ENCODE measurements at places on chromosomes 3 and 15.

GRCh38 chr15:50970524-50970923, 62.0 kb downstream of the AP4E1 start:
- DNase-seq, result no peak

DNA sequence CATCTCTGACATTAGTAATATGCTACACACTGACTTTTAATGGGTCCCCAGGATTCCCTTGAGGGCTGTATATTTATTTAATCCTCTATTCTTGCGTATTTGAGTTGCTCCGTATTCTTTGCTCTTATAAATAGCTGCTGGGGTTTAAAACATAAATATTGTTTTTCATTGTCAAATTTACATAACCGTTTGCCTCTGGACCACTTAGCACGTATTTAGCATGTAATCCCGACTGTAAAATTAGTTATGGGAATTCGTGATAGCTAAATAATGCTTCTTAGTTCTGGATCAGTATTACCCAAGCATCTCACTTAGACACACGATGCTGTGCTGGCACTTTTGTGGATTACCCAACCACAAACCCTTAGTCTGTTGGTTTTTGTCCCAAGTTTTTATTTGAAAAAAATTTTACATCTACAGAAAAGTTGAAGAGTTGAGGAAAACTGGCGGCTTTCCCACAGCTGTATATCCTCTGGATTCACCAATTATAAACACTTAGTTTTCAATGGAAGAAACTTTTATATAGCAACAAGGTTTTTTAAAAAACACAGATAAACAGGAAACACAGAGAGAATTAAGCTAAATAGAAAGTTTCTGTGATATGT, 296.8 kb upstream of the TPM1 start:
- no peak for DNase-seq

- DNase-seq, result no peak
Measured at GRCh38 chr3:169529013-169529412, 134.5 kb downstream of the MECOM start.

- DNase-seq, result peak; percentile 80
Measured at GRCh38 chr3:56683122-56683817, at the start of gene TASOR. Gene TASOR (minus strand): TSS chr3:56683265. CDS start chr3:56683006, 259 bp downstream.

DNA sequence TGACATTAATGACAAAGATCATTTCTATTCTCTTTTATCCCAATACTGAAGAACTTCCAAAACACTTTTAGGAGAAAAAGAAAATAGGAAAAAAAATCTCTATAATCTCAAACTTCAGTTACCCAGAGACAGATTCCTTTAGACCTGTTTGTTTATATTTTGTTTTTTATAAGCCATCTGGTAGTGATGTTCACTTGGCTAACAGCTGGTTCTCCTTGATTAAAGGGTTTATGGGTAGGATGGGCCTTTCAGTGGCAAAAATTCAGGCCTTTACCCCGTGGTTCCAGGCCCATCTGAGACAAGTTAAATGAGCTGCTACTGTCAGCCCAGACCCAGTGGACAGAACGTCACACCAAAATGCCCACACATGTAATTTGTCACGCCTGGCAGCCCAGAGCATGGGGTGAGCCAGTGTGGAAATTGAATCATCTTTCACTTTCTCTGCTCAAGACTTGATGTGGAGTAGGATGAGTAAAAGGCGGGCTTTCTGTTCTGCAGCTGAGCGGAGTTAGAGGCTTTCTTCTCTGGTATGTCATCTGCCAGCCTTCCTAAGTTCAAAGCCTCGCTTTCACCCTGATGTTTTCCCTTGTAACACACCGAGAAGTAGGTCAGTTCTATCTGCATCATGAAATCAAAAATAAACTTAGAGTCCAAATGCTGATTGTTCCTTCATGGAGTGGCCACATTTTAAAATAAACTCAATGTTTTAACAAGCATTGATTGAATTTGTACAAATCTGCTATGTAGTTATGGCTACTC, 62.5 kb upstream of the SKOR1 start:
- no peak for DNase-seq

Data from T follicular helper cell (primary cell).